ENCODE measurements at places on chromosomes 3 and 15.

DNA sequence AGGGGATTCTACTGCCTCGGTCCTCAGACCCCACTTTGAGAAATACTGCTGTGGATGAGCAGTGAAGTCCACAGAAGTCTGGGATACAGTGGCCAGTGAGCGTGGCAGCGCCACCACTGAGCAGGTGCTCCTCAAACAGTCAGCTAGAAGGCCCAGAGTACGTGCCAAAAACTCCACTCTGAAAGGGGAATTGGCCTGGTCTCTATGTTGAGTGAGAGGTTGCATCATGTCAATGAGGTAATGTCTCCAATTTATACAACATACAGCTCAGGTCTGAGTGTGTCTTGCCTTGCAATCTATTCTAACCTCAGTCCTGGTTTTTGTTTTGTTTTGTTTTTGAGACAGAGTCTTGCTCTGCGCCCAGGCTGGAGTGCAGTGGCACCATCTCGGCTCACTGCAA lies 53.3 kb upstream of the ETV5 start:
- DNase-seq: no peak

DNA sequence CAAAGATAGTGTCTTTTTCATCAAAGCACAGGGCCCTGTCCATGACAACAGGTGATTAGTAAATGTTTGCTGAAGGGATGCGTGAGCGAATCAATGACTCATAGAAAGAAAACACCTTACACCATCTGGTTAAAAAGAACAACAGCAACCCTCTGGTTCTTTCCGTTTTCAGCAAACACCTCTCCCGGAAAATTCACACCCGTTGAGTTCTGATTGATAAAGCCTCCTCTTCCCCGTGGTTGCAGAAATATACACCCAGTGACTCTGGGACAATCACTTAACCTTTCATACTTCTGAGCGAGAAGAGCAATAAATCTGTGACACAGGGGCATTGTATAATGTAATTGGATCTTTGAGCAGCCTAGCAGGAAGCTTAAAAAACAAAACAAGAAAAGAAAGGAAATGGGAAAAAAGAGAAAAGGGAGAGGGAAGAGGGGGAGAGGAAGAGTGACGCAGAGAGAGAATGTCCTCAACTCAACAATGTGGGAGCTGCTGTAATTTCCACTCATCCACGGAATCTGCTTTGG lies 37.6 kb downstream of the ADAMTS9 start:
- DNase-seq: no peak

GRCh38 chr3:149243540-149243939 lies 21.9 kb upstream of the CP start:
- no peak for DNase-seq

DNA sequence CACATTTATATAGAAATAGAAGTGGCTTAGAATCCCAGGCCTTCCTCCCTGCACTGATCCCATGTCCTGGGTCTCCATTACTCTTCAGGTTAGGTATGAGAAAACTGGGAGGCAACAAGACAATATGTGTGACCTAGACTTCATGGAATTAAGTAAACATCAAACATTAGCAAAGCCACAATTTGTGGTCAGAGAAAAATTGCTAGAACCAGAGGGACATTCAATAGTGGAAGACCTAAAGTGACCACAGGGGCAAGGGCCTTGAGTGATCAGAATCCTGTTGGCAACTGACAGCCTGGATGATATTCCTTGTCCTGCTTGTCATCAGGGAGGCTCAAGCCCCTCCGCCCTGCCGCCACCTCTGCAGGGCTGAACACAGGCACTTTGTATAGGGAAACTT lies 322.8 kb upstream of the CTNNB1 start:
- no peak for DNase-seq

- no peak for DNase-seq
Measured at GRCh38 chr3:169266351-169266750, 397.2 kb downstream of the MECOM start.

DNA sequence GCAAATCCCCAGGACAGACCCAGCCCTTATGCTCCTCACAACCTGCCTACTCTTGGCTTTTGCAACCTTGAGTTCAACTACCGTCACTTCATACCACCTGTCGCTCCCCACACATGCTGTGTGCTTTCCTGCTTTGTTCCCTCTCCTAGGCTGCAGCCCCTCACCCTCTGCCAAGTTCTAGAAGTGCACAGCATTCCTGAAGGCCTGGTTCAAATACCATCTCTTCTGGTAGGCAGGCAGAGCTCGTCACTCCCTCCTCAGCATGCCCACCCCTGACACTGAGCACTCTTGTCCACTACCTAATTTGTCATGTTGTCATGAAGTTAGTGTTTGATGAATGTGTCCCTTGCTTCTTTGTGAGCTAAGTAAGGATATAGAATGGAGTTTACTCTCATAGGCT lies 129.6 kb downstream of the SEMA6D start:
- no peak for DNase-seq

GRCh38 chr3:182973047-182973446 lies 7.3 kb downstream of the DCUN1D1 start:
- no peak for DNase-seq

DNA sequence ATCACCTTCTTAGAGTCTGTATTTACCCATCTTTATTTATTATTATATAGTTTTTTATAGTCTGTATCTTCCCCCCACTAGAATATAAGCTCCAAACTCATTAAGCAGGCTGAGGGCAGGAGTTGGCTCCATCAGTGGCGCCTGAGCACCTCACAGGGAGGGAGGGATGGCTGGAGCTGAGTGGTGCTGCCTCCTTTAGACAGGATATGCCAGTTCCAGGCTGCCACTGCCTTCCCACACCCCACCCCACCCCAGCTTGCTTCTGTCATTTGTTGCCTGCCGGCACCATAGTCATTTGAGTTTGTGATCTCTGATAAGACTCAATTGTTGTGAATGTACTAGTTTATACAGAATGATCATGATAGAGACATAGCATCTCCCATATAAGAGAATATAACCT lies 85.5 kb downstream of the KLHL25 start:
- no peak for DNase-seq

DNA sequence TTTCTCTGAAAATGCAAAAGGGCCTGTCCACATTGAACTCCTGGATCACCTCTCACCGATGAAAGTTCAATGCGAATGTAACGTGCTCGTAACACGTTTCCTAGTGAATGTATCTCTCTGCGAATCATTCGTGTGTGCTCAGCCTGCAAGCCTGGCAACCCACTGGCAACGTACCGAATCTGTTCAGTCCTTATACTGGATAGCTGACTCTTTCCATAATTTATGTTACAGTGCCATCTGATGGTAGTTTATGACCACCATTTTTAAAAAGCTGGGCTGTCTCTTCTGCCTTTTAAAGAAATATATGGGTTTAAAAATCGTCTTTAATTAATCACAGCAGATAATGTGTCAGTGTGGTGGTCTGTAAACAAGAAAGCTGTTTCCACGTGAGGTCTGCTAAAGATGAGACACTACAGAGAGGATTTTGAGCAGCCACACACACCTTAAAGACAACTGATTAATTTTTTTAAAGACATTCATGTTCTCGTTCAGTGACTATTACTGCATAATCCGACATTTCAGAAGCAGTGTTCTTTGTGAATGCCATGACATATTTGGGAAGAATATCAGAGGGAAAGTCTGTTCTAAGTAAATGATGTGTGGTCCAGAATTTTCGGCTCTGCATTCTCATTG lies 69.4 kb upstream of the FOXP1 start:
- peak; percentile 45 for DNase-seq

DNA sequence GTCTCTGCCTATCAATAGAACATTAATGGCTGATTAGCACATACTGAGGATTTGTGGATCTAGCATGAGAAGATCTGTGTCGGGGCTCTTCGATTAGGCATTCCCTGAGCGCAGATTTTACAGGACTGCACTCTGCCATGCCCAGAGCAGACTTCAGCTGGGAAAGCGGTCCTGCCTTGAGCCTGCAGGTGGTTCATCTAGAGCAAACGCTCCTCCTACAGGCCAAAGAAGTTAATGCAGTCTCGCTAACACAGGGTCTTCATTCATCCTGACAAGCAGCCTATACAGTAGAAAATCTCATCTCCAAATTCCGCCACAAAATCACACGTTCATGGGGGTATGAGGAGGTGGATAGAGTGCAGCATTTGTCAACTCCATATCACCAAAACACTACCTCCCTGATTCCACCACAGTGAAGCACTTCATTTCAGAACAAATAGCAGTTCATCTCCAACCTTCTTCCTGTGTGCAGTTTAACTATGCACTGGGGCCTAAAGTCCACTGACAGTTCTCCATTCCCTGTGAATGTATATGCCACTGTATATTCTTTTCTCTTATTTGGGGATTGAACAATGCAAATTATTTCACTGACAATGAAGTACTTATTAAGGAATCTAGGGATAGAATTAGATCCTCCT lies 405.8 kb downstream of the IGSF11 start:
- DNase-seq: peak; percentile 46

GRCh38 chr3:13472286-13472685 lies 7.8 kb upstream of the HDAC11 start:
- DNase-seq: no peak

- DNase-seq: no peak
Measured at GRCh38 chr15:78432664-78433063, 5.4 kb upstream of the IREB2 start.

- no peak for DNase-seq
Measured at GRCh38 chr3:196537319-196537984, 22.3 kb upstream of the SMCO1 start.

GRCh38 chr3:151225040-151225975 lies 22.3 kb upstream of the GPR171 start:
- DNase-seq: no peak

DNA sequence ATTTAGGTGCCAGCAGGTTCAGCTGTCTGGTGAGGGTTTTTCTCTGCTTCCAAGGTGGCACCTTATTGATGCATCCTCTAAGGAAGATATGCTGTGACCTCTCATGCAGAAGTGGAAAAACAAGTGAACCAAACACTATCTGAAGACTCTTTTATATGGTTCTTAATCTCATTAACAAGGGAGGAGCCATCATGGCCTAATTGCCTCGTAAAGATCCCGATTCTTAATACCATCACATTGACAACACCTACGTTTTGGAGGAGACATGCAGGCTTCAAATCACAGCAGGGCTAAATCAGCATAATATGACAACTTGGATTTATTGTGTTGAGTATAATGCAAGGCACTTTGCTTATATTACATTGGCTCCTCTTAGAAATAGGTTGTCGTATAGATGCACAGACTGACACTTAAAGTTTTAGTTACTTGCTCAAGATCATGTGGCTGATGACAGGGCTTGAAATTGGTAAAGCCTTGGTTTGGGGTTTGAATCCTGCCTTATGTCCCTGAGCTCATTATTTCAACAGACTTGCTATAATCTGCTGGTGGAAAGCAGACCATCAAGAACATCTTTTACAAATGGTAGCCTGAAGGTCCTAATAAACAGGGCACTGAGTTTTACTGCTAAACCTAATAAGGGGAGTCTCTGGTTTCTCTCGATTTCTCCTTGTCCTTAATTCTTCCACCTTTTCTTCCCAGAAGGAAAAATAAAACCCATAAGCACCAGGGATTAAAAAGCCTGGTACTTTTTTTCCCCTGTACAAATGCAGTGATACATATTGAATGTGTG lies 88.2 kb downstream of the PTPRG start:
- no peak for DNase-seq

DNA sequence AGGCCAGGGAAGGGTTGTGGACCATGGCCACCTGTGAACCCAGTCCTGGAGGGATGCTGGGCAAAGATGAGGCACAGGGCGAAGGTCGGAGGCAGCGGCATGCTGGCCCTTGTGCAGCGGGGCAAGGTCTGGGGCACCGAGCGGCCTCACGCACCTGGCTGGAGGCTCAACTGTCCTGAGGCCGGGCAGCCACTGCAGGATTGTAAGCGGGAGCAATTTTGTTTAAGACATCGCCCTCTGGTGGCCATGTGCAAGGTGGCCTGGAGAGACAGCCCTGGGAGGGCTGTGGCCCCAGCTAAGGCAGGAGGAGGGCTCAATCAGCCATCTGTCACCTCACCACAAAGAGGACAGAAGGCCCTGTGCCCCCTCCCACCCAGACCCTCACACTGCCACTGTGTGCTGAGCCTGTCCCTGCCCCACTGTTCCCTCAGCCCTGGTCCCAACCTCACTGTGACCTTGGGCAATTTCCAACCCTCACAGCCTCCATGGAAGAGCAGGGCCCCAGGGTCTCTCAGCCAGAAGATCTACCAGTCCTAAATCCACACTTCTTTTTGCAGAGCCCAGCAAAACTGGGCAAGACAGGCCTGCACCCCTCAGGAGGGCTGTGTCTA lies 46.2 kb downstream of the TPRA1 start:
- DNase-seq: peak; percentile 6

GRCh38 chr15:68252925-68253534 lies 23.5 kb upstream of the CLN6 start:
- peak; percentile 66 for DNase-seq

GRCh38 chr3:153162513-153163392 lies 727 bp downstream of the RAP2B start:
- DNase-seq: no peak

- no peak for DNase-seq
Measured at GRCh38 chr3:28244491-28244890, 3.1 kb downstream of the CMC1 start.

- no peak for DNase-seq
Measured at GRCh38 chr3:141863491-141863890, 13.0 kb upstream of the ATP1B3 start.

DNA sequence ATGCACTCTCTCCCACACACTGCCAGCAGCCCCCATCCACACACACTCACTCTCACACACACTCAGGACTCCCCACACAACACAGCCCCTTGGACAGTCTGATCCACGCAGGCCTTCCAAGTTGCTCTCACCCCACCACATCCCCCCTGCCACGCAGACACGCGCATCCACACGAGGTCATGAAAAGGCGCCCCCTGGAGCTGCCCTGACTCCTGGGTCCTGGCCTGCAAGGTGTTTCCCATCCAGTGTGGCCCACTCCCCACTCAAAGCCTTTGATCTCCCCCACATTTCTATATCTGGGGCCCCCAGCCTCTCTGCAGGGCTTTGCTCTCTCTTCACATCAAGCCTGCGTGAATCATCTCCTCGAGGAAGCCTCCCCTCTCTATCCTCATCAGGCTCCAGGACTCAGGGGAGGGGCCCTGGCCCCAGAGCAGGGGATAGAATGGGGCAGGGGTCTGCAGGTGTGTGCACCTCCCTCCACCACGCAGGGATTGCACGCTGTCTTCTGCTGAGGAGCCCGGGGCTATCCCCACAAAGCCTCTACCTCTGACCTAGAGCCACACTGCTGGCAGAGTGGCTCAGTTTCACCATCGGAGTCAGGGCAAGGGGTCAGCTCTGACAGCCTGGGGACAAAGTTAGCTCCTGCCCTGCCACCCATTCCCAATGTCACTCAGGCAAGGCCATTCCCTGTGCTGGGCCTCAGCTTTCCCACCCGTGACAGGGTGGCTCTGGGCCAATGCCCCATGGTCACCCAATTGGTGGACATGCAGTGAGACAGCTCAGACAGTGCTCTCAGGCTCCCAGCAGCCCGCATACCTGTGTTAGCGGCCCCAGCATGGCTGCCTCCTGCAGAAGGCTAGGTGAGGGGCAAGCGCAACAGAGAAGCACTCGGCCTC lies 6.4 kb downstream of the MYL3 start:
- no peak for DNase-seq
